ENCODE measurements at places on chromosomes 6 and 20.
A peak's percentile ranks its signal among the peaks of the same experiment; 100 is the strongest.

DNA sequence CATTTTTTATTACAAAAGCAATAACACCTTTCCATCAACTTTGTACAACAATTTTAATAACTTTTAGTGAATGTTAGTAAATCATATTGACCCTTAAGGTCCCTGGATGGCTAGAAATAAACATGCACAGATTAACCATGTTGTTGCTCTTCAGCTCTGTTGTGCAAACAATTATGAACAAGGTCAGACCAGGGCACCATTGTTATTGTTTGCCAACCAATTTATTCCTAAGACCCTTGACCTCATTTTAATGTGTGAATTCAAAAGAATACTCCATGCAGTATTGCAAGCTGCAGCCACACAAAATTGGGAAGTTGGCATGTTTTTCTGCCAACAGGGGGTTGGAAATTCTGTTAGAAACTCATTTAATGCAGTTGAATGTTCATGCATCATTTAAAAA lies 426.6 kb upstream of the MAP3K7 start:
- DNase-seq, result no peak

GRCh38 chr6:71125216-71125615 lies 163.4 kb upstream of the OGFRL1 start:
- no peak for DNase-seq

DNA sequence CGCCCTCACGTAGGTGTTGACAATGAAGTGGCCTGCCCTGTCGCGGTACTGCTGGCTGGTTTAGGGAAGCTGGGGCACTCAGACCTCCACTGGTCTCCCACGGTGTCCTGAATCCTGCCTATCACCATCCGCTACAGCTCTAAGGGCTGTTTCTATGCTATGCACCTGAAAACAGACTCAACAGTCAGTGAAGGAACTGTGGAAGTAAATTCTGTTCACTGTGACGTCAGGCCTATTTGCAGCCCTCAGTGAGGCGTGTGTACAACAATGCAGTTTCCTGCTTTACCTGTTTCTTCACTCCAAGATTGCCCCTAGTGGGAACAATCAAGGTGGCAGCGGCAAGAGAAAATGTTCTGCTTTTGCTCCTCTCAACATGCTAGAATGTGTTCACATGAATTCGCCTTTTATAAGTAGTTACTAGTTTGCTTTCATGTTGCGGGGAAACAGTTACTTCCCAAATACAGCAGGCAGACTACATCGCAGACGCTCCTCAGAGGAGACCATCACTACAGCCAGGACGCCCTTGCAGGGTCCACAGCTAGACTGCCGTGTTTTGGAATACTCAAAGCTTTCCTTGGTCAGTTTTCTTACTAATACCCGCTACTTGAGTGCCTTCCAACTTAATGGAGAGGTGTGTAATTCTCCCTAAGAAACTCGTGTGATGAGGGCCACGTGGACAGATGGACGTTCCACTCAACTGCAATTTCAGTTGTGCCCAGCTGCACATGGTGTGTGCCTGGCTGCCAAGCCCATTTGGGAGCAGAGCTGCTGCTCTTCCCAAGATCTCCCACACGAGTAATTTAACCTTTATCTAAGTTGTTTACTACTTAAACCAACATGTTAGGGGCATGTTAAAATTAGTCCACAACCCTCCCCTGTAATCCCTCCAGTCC lies 25.4 kb downstream of the DIDO1 start:
- DNase-seq, result peak; percentile 34

DNA sequence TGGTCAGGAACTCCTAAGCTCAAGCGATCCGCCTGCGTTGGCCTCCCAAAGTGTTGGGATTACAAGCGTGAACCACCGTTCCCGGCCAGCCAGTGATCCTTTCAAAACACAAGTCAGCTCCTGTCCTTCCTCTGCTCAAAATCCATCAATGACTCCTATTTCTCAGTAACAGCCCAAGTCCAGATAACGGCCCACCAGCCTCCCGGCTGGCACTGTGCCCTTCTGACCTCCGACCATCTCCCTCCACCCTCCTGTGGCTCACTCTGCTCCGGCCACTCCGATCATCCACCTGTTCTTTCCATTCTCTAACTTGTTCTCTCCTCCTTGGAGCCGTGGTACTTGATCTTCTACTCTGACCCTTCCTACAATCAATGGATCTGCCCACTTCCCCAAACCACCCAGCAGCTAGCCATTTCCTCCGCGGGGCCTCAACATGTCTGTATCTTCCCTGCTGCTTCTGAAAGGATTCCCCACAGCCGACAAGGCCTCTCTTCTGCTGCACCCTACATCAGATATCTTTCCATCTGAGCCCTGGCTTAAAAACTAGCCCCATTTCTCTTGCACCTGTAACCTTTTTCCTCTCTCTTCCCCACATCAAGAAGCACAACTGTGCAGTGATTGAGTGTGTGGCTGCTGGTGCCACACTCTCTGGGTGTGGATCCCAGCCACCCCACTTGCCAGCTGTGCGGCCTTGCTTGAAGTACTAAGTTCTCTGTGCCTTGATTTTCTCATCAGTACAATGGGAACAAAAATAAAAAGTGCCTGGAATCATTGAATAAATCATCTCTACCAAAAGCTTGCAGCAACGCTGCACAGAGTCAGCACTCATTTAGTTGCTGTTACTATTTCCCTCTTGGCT lies 6.1 kb upstream of the ZMYND8 start:
- peak; percentile 72 for DNase-seq

GRCh38 chr20:50346374-50347283 lies 156.0 kb downstream of the CEBPB start:
- DNase-seq, result no peak

- peak; percentile 21 for DNase-seq
These were observed 12.1 kb upstream of the THEMIS start for GRCh38 chr6:127912914-127913313.

- no peak for DNase-seq
These were observed 213.7 kb downstream of the SYNE1 start for GRCh38 chr6:152423216-152424103.

DNA sequence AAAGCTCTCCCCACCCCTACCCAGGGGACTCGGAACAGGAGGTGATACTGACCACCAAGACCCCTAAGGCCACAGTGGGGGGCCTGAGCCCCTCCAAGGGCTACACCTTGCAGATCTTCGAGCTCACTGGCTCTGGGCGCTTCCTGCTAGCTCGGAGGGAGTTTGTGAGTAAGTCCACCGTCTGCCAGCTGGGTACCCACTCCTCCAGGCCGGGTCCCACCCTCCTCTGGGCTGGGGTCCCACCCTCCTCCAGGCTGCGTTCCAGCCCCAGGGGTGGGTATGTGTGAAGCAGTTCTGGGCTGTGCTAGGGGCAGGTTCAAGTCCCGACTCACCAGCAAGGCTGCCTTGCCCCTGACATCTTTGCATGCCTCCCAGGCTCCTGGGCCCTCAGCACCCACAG lies 12.4 kb downstream of the COL20A1 start:
- no peak for DNase-seq

DNA sequence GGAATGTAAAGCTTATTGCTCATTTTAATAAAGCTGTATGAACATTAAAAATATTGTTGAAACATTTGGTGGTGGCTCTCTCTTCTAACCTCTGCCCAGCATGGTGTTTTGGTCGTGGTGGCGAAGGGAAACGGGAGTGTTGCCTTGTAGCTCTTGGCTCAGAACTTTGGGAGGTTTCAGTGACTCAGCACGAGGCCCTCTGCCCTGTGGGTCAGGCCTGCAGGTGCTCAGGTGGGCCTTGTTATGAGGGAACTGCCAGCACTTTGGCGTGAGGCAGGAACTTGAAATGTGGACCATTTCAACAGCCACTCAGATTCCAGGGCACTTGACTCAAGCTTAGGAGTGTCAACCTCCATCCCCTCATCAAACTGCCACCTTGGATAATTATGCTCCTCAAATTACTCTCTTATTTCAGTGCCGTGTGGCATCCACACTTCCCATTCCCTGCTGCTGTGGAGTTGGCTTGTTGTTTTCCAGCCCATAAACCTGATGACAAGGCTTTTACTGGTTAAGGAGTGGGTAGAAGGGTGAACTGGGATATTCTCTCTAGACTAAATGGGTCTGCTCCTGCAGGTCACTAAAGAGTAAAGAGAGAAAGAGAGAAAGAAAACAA lies 36.3 kb downstream of the PRDM1 start:
- DNase-seq, result no peak

DNA sequence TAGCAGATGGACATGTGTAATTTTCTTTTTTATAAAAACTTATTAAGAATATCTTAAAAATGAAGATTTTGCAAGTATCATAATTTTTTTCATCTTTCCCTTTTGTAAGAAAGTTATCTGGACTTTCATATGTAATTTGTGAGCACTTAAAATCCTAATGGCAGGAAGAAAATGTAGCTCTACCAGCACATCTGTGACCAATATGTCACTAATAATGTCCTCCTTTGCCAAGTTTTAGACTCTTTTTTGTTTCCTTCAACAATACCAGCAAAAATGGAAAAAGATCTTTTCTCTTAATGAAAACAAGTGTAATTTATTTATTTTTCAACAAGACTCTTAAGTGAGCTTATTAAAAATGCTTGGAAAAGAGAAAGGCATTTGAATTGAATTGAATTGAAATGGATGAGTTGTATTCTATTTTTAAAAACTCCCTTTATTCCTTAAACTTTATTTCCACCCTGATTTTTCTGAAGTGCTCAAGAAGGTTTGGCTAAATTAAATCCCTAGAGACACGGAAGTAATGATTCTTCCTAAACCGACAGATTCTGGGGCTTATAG lies 110.7 kb downstream of the KIF6 start:
- no peak for DNase-seq

GRCh38 chr6:89302195-89302770 lies 12.8 kb downstream of the GABRR2 start:
- DNase-seq, result no peak

- DNase-seq, result peak; percentile 84
These were observed 38.2 kb downstream of the MICA start for GRCh38 chr6:31441365-31442267.

DNA sequence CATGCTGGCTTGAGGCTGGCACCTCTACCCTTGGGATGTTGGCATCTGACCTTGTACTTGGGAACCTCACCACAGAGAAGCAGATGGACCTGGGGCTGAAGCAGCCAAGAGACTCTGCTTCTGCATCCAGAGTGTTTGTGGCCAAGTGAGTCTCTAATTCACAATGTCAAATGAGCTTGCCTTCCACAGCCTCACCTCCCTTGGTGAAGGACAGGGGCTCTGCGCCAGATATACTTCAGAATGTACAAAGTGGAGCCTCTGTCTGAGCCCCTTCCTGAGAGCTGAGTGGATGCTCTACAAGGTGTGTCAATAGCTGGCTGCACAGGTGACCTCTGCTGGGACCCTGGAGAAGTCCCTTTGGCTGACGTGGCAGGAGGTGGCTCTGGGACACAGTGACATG lies 508.9 kb downstream of the CDH26 start:
- DNase-seq, result no peak
